Effector memory CD8-positive, alpha-beta T cell (primary cell): ENCODE measurements at places on chromosomes 12 and 14.

DNA sequence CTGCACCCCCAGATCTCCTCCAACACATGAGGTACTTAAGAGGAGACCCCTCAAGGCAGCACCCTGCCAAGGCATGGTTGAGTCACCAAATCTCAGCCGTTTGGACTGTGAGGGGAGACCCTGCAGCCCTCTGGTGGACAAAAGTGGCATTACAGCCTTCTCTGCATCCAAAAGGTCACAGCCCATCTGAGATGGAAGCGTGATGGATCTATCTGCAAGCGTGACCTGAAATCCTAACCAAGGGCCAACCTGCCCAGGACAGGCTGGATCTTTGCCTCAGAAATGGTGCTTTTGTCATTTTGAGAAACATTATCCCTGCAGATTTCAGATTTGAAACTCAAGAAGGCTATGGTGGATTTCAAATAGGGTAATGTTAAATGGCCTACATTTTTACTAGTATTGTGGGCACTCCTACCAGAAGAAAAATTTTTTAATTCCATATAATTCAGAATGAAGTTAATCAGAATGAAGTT is 23.7 kb upstream of the DHRS4 start:
- DNase-seq = peak; percentile 85
- H3K4me3 ChIP-seq = no peak overlapping the region
- peaks cover 3% of the 10 kb centered on the region for H3K4me1 ChIP-seq
- no peak overlapping the region for H3K27ac ChIP-seq

- H3K4me3 ChIP-seq = no peak overlapping the region
- H3K4me1 ChIP-seq = no peaks in the 10 kb centered on the region
- H3K27ac ChIP-seq = no peak overlapping the region
- H3K36me3 ChIP-seq = peaks cover 8% of the 10 kb centered on the region
- no peak for DNase-seq
- H3K27me3 ChIP-seq = peaks cover 68% of the 10 kb centered on the region
Measured at GRCh38 chr12:51907856-51908425, 637 bp downstream of the ACVRL1 start.

DNA sequence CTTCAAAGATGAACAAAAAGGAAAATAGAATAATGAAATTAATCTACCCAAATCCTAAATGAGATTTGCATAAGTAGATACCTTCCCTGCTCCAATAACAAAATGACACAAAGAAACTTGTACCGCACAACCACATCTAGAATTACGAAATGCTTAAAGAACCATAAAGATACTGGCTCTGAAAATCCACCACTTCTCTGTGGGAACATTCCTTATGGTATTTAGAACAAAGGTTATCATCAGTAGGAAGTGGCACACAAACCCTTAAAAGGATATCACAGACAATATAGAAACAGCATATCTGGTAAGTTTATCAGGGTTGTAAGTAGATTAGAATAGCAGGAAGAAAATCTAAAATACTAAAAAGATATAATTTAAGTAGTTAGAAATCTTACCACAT is 11.6 kb downstream of the IAPP start:
- H3K27ac ChIP-seq = no peak overlapping the region
- no peak overlapping the region for H3K4me3 ChIP-seq
- no peak for DNase-seq
- no peaks in the 10 kb centered on the region for H3K4me1 ChIP-seq
- no peaks in the 10 kb centered on the region for H3K36me3 ChIP-seq

- H3K4me1 ChIP-seq = no peaks in the 10 kb centered on the region
- H3K4me3 ChIP-seq = no peak overlapping the region
- no peak overlapping the region for H3K27ac ChIP-seq
- peaks cover 21% of the 10 kb centered on the region for H3K27me3 ChIP-seq
Measured at GRCh38 chr12:124036657-124037109, 63.7 kb downstream of the ZNF664 start.

DNA sequence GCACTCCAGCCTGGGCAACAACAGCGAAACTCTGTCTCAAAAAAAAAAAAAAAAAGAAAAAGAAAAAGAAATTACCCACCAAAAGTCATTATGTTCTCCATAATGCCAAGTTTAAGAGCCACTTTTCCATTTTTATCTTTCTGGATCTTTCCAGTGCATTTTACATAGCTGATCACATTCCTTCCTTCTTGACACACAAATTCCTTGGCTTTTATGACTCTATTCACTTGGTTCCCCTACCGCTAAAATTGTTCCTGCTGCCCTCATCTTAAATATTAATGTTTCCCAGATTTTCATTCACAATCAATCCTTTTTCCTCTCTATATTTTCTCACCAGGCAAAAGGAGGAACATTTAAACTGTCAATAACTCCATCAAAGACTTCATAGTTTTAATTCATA is 20.2 kb downstream of the KLHL28 start:
- peaks cover 24% of the 10 kb centered on the region for H3K4me1 ChIP-seq
- H3K27me3 ChIP-seq = no peaks in the 10 kb centered on the region
- peak overlapping the region; percentile 83 for H3K27ac ChIP-seq
- no peak for DNase-seq

DNA sequence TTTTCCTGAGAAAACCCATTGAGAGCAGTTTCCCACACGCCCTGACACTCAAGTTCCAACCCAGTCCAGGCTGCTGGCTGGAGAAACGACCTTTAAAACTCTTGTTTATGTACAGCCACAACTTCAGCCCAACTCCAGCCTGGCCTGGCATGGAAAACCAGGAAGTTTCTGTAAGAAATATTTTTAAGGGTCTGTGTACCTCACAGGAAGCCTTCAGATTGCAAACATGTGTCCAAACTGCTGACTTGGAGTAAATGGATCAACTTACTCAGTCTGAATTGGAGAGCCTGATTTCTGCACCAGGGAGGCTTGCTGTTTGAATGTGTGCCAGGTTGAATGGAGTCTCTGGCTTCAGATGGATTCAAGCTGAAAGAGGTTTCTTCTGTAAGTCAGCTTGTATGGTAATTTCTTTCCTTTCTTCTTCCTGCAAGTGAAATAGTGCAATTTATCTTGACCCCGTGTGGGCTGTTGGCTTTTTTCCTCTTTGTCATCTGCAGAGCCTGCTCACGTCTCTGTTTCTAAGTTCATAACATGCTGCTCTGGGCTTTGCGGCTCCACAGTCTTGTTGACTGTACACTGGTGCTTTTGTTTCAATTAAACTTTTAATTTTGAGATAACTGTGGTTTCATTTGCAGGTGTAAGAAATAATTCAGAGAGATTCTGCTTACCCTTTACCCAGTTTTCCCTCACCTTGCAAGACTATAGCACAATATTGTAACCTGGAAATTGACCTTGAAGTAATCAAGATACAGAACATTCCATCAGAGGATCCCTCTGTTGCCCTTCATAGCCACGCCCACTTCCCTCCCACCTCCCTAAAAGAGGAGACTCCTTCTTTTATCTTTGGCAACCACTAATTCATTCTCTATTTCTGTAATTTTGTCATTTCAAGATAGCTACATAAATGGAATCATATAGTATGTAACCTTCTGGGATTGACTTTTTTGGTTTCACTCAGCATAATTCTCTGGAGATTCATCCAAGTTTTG is 109.7 kb upstream of the PRMT8 start:
- DNase-seq = no peak
- no peak overlapping the region for H3K4me3 ChIP-seq
- H3K4me1 ChIP-seq = no peaks in the 10 kb centered on the region
- H3K36me3 ChIP-seq = no peaks in the 10 kb centered on the region
- H3K27me3 ChIP-seq = peaks cover 38% of the 10 kb centered on the region

GRCh38 chr12:50842637-50843493 is at the start of gene TMPRSS12:
Gene TMPRSS12, plus strand, starts transcription at chr12:50842926. Its CDS starts 39 bp downstream, at chr12:50842965.
- peaks cover 12% of the 10 kb centered on the region for H3K27me3 ChIP-seq
- no peak for DNase-seq
- H3K36me3 ChIP-seq = no peaks in the 10 kb centered on the region
- H3K27ac ChIP-seq = no peak within 1 kb of the TSS
- no peaks in the 10 kb centered on the region for H3K4me1 ChIP-seq
- H3K4me3 ChIP-seq = no peak within 1 kb of the TSS

DNA sequence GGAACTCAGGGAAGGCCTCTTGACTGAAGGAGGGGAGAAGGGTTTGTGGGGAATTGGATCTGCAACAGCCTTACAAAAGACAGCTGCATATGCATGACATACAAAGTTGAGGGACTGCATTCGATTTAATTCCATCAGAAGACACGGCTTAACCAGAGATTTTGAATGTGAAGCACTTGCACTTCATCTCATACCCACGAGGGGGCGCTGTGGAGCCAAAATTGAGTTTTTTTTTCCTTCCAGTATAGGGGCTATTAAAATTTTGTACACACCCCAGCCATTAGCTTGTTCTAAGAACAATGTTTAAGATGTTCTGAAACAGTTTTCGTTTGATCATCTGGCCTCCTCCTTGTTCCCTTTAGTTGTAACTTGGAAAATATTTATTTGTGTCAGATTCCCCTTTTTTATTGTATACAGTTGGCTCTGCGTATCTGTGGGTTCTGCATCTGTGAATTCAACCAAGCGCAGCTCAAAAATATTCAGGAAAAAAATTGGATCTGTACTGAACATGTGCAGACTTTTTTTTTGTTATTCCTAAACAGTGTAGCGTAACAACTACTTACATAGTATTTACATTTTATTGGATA is 1.6 kb downstream of the SUDS3 start:
- DNase-seq = peak; percentile 80
- peak overlapping the region; percentile 98 for H3K4me3 ChIP-seq
- H3K27me3 ChIP-seq = no peaks in the 10 kb centered on the region
- peaks cover 39% of the 10 kb centered on the region for H3K36me3 ChIP-seq
- H3K27ac ChIP-seq = peak overlapping the region; percentile 99
- peaks cover 22% of the 10 kb centered on the region for H3K4me1 ChIP-seq

DNA sequence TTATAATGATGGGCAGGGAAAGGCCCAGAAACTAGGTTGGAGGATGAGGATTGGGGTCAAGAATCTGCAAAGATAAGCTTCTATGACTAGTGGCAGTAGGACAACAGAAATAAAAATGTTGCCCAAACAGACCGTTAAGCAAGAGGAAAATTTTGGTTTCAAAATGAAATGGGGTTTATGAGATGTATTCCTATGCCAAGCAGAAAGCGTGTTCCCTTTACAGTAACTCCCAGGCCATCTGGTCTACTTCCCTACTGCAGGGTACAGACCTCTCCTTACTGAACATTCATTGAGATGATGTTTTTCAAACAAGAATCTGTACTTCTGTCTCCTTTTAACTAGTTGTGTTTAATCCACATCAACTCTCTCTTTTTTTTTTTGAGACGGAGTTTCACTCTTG is 20.4 kb upstream of the TMEM229B start:
- H3K4me1 ChIP-seq = peaks cover 12% of the 10 kb centered on the region
- H3K36me3 ChIP-seq = peaks cover 14% of the 10 kb centered on the region
- no peak overlapping the region for H3K4me3 ChIP-seq
- H3K27me3 ChIP-seq = no peaks in the 10 kb centered on the region
- no peak for DNase-seq

DNA sequence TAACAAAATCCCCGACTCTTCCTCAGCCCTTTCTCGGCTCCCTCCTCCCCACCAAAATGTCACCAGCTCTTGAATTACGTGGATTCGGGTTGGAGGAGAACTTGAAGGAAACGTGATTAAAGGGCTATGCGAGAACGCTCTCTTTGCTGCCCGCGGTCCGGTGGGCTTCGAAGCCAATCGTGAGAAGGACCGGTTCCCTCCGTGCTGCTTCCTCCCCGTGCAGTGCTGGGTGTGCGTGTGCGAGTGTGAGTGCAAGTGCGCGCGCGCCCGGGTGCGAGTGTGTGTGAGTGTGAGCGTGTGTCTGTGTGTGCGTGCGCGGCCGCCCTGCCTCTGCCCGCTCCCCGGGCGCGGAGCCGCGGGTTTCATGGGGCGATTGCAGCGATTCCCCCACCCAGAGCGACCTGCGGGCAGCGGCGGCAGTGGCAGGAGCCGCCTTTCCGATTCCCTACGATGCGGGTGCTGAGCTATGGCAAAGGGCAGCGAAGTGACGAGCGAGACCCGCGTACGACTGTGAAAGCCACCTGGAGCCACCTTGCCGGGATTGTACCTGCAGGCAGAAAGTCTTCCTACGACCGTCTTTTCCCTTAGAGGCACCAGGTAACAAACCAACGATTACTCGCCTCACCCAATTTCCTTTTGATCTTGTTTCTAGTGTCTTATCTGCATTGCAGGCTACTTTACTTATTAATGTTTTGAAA is 1.4 kb downstream of the LRFN5 start:
- peaks cover 7% of the 10 kb centered on the region for H3K4me1 ChIP-seq
- H3K27me3 ChIP-seq = peaks cover 61% of the 10 kb centered on the region
- no peak for DNase-seq
- no peak overlapping the region for H3K27ac ChIP-seq
- H3K36me3 ChIP-seq = no peaks in the 10 kb centered on the region

GRCh38 chr14:101775826-101776225 is 14.3 kb downstream of the PPP2R5C start:
- no peak for DNase-seq
- no peak overlapping the region for H3K27ac ChIP-seq
- peaks cover 43% of the 10 kb centered on the region for H3K4me1 ChIP-seq
- no peaks in the 10 kb centered on the region for H3K27me3 ChIP-seq

GRCh38 chr12:21276826-21277225 is 57.9 kb downstream of the SLCO1A2 start:
- no peak for DNase-seq
- H3K4me3 ChIP-seq = no peak overlapping the region
- peaks cover 38% of the 10 kb centered on the region for H3K27me3 ChIP-seq

GRCh38 chr14:85186082-85186481 is 343.9 kb upstream of the FLRT2 start:
- DNase-seq = no peak
- no peaks in the 10 kb centered on the region for H3K36me3 ChIP-seq
- no peak overlapping the region for H3K4me3 ChIP-seq
- H3K27ac ChIP-seq = no peak overlapping the region
- H3K4me1 ChIP-seq = no peaks in the 10 kb centered on the region

DNA sequence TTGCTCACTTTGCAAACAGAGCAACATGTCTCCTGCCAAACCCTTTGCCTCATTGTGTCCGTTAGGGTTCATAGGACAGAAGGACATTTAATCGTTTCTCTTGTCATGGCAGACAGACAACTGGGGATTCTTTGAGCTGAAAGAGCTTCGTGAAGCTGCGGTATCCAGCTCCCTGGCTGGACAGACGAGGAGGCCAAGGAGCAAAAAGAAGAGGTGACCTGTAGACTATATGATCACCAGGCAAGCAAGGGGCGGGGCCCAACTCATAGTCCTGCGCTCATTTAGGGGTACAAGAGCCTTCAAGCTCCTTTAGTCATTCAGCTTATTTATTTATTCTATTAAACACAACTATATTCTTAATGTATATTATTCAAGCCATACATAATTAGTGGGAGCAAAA is 66.8 kb upstream of the VRK1 start:
- no peaks in the 10 kb centered on the region for H3K36me3 ChIP-seq
- H3K4me3 ChIP-seq = no peak overlapping the region
- DNase-seq = no peak
- no peak overlapping the region for H3K27ac ChIP-seq
- peaks cover 73% of the 10 kb centered on the region for H3K27me3 ChIP-seq
- H3K4me1 ChIP-seq = no peaks in the 10 kb centered on the region
